T-helper 2 cell treated with Interferon-gamma antibody and Interleukin-4, amounts not matched to agents 100 ng/mL and 5 ng/mL, for 36 hours (primary cell): ENCODE measurements at places on chromosomes 7 and 10. TPM values are rescaled to one million over a fixed set of nuclear protein-coding genes. Genes with fewer than 3 reads are reported as not detected.

OR13A1 gene
- total RNA-seq, result not detected in 2 replicates

LLCFC1 gene
- not detected in 2 replicates for total RNA-seq

SPDYE8 gene
- total RNA-seq, result not detected in 2 replicates

PCLO gene
- total RNA-seq, result not detected in 2 replicates

FRAT1 gene
- 4.1 and 5.0 TPM in 2 replicates for total RNA-seq

EPDR1 gene
- 0.20 and 0.36 TPM in 2 replicates for total RNA-seq

NCF1 gene
- total RNA-seq, result 1.4 and 2.2 TPM in 2 replicates

SLC26A5 gene
- total RNA-seq, result not detected in 2 replicates

PVRIG gene
- 46.2 and 49.9 TPM in 2 replicates for total RNA-seq

MMS19 gene
- 70.2 and 73.2 TPM in 2 replicates for total RNA-seq

CALML3 gene
- not detected in 2 replicates for total RNA-seq

TMEM236 gene
- total RNA-seq, result 0.05 TPM in 1 of 2 replicates, not detected in the other

RBM20 gene
- 0.07 and 0.09 TPM in 2 replicates for total RNA-seq

SEC24C gene
- 116 and 119 TPM in 2 replicates for total RNA-seq

OPN4 gene
- total RNA-seq, result not detected in 2 replicates

TMEM229A gene
- not detected in 2 replicates for total RNA-seq

JAKMIP3 gene
- total RNA-seq, result 1.0 and 1.3 TPM in 2 replicates

GNG11 gene
- total RNA-seq, result not detected in 2 replicates

RAMP3 gene
- total RNA-seq, result not detected in 2 replicates

PLXNA4 gene
- total RNA-seq, result 10.6 and 13.3 TPM in 2 replicates

EIF4EBP2 gene
- total RNA-seq, result 61.7 and 62.3 TPM in 2 replicates

AZGP1 gene
- total RNA-seq, result not detected in 2 replicates

ARHGEF35 gene
- total RNA-seq, result 3.6 and 3.9 TPM in 2 replicates

IFIT1B gene
- not detected in 2 replicates for total RNA-seq

TMEM176A gene
- total RNA-seq, result not detected in 2 replicates

CCDC172 gene
- not detected in 2 replicates for total RNA-seq

LAMB1 gene
- not detected in 2 replicates for total RNA-seq

ANKRD30A gene
- total RNA-seq, result not detected in 2 replicates

CFAP69 gene
- not detected in 2 replicates for total RNA-seq

PNLIPRP2 gene
- total RNA-seq, result not detected in 2 replicates

LEP gene
- total RNA-seq, result not detected in 2 replicates

KAZALD1 gene
- total RNA-seq, result 0.36 and 0.77 TPM in 2 replicates

PLXDC2 gene
- total RNA-seq, result not detected in 2 replicates

ZNF425 gene
- total RNA-seq, result 1.2 and 1.4 TPM in 2 replicates

HPSE2 gene
- not detected in 2 replicates for total RNA-seq

GRID2IP gene
- total RNA-seq, result 0.07 TPM in 1 of 2 replicates, not detected in the other
